IPS DF 19.7 (cell line): ENCODE measurements at places on chromosomes 12 and 14.

DNA sequence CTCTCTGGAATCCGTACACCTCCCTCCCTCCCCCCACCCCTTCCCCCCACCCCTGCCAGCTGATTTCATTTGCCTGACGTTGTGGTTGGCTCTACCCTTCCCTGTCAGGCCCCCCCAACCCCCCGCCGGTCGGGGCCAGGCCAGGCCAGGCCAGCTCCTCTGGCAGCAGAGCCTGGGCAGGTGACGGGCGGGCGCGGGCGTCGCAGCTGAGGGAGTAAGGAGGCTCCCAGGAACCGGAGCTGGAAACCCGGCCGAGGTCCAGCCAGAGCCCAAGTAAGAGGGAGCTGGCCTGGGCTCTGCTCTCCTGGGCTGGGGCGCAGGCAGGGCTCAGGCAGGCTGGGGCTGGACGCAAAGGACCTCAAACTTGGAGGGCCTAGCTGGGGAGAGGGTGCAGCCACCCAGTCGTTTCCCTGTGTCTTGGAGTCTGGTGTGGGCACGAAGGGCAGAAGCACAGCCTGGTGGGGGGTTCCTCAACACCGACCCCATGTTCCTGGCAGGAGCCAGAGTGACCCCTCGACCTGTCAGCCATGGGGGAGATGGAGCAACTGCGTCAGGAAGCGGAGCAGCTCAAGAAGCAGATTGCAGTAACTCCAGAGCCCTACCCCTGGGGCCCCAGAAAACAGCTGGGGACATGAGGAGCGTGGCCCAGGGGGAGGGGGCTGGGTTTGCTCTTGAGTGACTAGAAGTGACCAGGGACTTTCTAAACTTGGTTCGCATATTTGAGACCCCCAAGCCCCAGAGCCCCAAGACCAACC is at the start of gene GNB3:
GNB3 (plus strand) TSS at position 165 of the 755 bp plus-strand sequence; CDS start at position 528, 363 bp downstream.
- DNase-seq: no peak

DNA sequence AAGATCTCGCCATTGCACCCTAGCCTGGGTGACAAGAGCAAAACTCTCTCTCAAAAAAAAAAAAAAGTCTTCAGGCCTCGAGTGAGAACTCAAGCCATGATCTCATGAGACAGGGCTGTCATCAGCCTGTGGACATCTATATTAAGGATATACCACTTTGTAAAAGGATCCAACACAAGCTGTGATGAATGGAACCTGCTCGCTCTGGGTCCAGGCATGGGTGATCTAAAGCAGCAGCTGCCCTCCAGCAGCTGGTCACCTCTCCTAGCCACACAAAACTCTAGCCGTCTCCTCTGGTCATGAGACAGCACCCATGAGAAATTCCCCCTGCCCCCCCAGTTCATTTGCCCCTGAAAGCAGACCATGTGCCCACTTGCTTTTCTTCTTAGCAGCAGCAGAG is 19.1 kb upstream of the DGLUCY start:
- DNase-seq: no peak

- no peak for DNase-seq
Measured at GRCh38 chr12:112514926-112515642, 96.3 kb downstream of the PTPN11 start.

- DNase-seq: no peak
Measured at GRCh38 chr12:19894803-19895202, 455.5 kb downstream of the AEBP2 start.

DNA sequence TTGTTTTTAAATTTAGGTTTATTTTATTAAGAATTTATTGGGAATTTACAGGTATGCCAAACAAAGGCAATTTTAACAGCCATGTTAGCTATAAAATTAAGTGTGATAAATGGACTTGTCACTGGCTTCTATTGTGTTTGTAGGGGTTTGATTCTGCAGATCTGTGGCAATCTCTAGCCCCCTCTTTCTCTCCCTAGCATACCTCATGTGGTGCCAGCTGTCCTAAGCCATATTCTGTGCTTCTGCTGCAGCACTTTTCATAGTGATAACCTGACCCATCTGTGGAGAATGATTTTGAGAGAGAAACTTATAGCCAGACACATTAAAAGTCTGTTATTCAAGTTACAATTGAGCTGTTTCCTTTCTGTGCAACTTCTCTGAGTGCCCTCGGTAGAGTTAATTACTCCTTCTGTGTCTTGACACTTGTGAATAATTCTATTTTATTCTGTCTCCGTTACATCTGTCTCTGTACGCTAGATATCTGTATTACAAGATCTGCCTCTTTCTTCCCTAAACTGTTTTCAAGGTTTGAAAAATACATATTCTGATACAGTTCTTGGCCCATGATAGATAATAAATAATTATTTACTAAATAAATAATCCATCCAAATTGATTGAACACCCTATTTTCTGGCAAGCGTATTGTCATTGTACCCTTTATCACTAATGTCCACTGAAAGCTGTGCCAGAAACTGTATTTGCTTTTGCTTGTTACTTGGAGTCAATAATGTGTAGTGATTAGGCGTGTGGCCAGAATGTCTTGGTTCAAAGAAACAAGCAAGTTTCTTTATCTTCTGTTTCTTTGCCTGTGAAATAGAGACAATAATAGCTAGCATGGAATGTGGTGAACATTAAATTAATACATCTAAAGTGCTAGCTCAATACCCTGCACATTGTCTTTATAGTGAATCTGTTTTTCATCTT is 40.0 kb downstream of the FRS2 start:
- DNase-seq: no peak

DNA sequence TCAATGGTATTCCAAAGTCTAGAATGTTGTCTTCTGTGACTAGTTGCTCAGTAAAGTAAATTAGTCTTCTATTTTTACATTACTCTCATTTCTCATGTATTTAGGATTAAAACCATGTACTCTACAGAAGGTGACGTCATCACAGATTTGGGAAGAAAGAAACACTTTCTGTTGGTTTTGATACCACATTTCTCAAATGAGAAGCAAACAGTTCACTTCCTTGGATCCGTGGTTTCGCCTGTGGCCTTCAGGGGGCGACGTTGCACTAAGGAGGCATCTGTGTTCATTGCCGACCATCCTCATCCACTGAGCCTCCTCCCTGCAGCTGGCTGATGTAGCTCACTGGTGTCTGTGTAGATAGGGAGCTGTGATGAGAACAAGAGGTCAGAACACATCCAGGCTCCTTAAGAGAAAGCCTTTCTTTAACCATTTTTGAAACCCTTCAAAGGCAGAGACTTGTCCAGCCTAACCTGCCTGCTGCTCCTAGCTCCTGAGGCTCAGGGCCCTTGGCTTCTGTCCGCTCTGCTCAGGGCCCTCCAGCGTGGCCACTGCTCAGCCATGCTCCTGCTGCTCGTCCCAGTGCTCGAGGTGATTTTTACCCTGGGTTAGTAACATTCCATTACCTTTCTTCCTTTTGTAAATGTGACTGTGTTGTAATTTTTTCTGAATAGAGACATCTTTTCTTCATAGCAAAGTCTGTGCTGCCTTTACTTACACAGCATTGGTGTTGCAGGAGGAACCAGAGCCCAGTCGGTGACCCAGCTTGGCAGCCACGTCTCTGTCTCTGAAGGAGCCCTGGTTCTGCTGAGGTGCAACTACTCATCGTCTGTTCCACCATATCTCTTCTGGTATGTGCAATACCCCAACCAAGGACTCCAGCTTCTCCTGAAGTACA is 220.6 kb upstream of the OR4E1 start:
- no peak for DNase-seq

- no peak for DNase-seq
Measured at GRCh38 chr14:99174770-99175319, 97.2 kb downstream of the BCL11B start.

DNA sequence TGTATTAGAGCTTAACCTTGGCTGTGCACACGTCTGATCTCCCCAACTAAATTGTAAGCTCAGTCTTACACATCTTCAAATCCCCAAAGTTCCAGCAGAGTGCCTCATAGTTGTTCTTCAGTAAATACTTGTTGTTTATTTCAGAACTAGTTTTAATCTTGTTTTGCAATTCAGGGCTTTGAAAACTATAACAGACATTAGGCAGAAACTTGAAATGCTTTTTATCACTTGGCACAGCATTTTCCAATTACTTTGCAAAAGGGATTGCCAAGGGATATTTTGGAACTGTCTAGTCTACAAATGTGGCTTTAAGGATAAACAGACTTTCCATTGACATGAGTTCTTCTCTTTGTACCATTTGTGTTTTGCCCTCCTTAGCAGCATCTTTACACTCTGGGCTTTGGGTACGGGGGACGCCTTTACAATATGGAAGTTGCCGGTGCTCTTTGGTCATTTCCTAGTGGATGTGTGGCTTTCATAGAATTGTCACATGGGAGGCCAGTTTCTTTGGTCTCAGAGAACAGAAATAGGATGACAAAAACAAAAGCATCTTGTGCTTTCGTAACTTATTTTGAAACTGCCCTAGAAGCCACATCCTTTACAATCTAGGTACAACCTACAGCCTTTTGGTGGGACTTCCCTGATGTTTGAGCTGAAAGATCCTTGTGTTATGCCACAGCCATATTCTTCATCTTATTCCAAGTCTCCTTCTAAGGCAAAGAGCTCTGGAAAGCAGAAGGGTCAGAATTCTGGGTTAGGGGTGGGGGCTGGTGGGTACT is 96.9 kb downstream of the NPAS3 start:
- DNase-seq: no peak

DNA sequence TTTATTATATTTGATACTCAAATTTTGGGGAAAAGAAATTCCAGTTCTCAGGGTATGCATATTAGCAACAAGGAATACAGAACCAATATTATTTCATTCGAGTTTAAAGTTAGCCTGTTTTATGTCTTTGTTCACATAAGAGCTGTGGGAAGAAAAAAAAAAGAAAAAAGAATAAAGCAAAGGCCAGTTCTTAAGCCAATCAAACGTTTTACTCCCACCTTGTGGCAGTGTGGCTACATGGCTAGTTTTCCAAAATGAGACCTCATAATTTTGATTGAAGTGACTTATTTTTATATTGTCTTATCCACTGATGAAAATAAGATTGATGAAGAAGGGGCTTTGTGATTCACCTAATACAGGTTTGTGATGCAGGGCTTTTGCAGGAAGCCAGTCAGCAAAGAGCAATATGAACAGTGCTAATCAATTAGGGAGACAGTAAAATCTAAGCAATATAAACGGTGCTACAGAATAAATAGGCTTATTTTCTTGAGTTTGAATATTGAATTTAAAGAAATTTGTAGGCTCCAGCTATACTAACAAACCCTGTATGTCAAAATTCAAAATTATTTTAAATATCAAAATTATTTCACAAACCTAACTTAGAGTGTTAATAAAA is 624.1 kb upstream of the FOXG1 start:
- no peak for DNase-seq
